Activated CD8-positive, alpha-beta memory T cell treated with anti-CD3 and anti-CD28 coated beads for 24 hours (primary cell): ENCODE measurements at places on chromosomes 5 and 9.

GRCh38 chr5:147432323-147432722 lies 77.5 kb downstream of the DPYSL3 start:
- DNase-seq: no peak

DNA sequence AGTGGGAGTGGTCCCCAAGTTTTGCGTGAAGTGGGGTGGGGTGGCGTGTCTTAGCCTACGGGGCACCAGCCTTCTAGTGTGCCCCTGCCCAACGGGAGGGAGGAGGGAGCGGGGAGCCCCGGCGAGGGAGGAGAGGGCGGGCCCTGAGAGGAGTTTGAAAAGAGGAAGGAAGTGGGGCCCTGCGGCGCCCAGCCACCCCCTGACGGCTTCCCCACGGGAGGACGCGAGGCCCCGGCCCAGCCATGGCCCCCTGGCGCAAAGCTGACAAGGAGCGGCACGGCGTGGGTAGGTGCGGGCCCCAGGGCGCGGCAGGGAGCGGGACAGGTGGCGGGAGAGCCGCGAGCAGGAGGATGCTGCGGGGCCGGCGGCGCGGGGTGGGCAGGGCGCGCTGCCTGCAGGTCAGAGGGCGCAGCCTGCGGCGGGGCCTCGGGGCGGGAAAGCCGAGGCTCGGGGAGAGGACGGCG lies at the start of gene DOCK2:
DOCK2 (plus strand) TSS at position 191 of the 464 bp plus-strand sequence; CDS start at position 243, 52 bp downstream.
- DNase-seq: peak; percentile 87

GRCh38 chr9:37948417-37948980 lies 44.6 kb upstream of the SLC25A51 start:
- no peak for DNase-seq

DNA sequence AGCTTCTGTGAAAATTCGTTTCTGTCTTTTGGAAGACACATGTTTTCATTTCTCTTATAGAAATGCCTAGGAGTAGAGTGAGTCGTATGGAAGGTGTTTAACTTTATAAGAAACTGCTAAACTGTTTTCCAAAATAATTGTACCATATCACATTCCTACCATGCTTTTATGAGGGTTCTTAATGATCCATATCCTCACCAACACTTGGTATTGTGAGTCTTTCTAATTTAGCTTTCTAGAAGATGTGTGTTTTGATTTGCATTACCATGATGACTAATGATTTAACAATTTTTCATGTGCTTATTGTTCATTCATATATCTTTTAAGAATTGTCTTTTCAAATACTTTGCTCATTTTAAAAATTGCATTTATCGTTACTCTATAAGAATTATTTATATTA lies 223.6 kb downstream of the COMMD10 start:
- DNase-seq: no peak

DNA sequence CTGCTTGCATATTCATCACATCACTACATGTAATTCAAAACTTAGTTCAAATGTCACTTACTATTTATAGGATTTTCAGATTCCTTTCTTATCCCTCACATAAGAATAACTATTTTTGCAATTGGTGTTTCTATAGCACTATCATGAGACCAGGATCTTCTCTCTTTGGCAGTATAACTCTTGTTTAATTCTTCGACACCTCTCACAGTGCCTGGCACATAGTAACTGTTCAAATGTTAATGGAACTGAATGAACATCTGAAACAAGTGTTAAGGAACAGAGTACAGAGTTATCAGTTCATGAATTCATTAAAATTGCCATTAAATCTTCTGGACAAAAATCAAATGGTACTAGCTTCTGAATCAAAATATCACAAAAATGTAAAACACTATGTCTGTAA lies 40.0 kb downstream of the FBXL17 start:
- DNase-seq: no peak

DNA sequence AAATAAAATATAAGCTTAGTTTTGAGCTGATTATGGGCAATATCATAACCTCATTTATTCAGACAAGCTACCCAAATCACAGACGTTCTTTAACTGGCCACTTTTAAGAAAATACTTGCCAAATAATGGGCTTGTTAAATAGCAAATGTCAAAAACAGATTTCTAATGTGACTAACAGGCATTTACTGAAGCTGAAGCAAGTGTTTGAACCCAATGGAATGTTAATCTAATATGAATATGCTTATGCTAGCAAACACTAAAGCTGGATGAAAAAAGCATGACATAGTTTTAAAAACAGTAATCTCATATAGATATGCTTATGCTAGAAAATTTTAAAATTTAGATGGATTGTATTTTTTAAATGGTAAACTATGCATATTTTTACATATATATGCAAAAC lies 411.6 kb upstream of the PTGER4 start:
- DNase-seq: no peak

DNA sequence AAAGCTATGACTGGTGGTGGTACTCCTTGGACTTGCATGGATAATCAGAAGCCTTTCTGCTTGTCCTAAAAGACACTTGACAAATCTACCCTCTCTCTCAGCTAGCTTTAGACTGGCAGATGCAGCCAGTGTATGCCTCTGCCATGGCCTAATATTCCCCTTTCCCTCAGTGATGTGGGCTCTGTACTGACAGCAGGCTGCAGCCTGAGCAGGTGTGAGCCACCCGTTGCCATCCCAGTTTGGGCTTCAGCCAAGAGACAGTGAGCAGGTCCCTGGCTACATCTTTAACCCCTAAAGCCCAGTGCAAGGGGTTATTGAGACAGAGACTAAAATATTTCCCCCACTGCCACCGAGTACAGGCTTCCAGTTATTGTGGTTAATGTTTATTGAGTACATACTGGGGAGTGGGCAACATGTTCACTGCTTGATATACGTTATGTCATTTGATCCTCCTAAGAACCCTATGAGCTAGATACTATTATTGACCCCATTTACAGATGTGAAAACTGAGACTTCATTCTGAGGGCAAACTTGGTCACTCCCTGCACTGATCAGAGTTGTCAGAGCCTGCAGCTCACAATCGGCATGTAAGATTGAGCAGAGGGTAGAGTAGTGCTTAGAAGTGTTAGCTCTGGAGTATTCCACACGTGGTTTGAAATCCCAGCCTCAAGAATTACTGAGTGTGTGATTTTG lies 254.2 kb downstream of the ARHGAP26 start:
- no peak for DNase-seq

GRCh38 chr5:54221135-54221534 lies 89.2 kb downstream of the ARL15 start:
- no peak for DNase-seq

GRCh38 chr5:127320032-127320965 lies 29.7 kb downstream of the MEGF10 start:
- no peak for DNase-seq

GRCh38 chr5:144336191-144336961 lies 165.7 kb downstream of the KCTD16 start:
- DNase-seq: no peak
